ENCODE measurements at places on chromosomes 3 and 15.

- DNase-seq: no peak
These were observed 32.9 kb upstream of the CRTC3 start for GRCh38 chr15:90496791-90497190.

DNA sequence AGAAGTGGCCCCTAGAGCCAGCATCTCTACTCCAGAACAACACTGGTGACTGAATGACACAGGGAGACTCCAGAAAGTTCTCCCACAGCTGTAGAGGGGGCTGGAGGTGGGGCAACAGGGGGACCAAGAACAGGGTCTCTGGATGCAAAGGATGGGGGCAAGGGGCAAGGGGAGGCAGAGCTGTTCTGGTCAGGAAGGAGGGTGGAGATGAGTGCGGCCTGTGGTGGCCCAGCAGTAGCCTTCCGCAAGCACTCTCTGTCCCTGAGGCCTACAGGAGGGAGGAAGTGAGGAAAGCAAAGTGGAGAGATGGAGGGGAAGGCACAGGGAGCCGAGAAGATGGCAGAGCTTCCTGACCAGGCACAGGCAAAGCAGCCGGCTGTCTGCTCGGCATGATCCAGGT is 56.5 kb downstream of the HOMER2 start:
- no peak for DNase-seq

DNA sequence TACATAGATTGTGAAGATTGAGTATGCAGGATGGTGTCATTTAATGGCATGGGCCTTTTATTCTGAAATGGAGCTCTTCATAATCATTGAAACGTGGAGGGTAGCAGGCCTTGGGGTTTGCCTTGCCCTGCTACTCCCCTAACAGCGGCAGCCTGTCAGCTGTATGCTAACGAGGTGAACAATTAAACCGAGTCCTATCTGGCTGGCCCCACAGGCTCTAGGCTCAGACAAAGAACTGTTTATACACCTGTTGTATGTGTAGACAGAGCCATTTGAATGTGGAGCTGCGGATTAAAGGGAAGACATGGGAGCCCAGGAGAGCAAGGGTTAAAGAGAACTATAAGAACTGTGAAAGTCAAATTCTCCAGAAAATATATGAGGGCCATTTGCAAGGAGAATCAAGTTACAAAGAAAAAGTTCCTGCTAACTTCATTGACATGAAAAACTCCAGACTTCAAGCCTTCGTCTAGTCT is 116.7 kb upstream of the CGNL1 start:
- no peak for DNase-seq

DNA sequence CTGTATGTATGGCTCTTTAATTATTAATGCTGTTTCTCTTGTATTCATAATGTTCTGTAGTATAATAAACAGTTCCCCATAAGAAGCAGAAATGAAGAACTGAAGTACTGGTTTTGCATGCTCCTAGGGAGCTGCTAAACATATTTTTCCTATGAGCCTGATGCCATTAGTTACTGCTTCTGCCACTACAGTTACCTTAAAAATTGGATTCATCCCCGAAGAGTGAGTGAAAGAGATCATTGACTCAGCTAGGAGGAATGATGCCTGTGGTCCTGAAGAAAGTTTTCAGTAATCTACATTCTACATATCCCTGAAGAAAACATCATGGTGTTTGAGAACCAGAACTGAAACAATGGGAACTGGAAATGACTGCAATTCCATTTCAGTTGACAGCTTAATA is 37.1 kb upstream of the ST3GAL6 start:
- DNase-seq: no peak

- DNase-seq: no peak
These were observed 26.2 kb downstream of the RARB start for GRCh38 chr3:25454005-25454927.

- no peak for DNase-seq
These were observed 100.0 kb downstream of the HHLA2 start for GRCh38 chr3:108396336-108396735.

- DNase-seq: no peak
These were observed 443.3 kb downstream of the VGLL3 start for GRCh38 chr3:86547692-86548091.

DNA sequence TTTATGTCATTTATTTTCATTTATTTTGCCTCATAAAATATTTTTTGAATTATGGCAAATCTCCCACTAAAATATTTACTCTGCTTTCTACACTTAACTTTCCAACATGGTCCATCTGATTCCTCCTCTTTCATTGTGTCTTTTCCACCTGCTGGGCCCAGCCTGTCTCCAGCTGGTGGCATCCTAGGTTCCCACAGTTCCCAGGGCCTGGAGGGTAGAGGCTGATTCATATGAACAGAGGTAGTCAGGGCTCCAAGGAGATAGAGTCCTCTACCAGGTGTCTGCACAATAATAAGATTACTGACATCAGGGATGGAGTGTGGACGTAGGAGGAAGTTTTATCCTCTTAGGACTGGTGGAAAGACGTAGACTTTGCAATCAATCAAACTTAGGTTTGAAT is 14.3 kb downstream of the ZBTB38 start:
- no peak for DNase-seq

DNA sequence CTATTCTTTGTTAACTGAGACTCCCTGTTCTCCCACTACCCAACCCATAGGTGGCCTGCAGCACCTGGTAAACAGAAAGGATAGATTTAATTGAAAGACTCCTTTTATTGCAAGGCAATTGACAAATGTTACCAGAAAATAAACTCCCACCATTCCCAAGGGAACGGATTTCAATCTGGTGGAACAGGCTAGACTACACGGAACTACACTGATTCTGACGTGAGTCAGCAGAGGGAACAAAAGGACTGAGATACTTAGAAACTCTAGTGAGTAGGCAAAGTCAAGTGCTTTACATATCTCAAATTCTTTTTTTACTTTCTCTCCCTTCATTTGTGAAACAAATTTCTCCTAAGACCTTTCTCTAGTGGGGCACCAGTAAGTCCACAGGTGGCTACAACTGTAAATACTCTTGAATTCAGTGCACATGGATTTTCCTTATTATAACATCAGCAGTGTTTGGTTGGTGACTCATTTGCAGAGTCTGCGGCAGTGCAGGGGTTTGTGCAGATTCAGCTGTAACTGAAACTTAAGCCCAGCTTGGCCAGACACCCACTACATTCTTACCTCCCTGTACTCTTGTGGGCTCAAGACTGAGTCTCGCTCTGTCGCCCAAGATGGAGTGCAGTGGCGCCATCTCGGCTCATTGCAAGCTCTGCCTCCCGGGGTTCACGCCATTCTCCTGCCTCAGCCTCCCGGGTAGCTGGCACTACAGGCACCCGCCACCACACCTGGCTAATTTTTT is 34.3 kb upstream of the PLSCR2 start:
- DNase-seq: no peak

DNA sequence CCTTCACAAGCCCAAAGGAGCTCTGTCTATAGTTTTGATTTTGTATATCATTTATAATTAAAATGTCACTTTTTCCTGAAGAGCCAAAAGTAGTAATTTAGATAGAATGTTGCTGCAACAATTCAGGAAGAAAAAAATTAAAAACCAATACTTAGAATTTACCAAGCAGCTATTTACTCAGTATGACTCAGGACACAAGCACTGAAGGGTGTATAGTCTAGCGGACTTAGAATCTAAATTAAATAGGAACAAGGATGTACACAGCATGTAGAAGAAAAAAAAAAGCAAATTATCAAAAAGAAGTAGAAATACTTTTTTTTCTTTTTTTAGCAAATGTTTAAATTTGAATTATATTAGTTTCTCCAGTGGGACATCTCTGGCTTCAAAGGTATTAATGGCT is 31.6 kb downstream of the PGBD4 start:
- no peak for DNase-seq

- no peak for DNase-seq
These were observed 103.1 kb downstream of the THSD4 start for GRCh38 chr15:71218272-71218805.

- DNase-seq: no peak
These were observed at the start of gene CAV3 for GRCh38 chr3:8733332-8734094. Gene CAV3, plus strand, starts transcription at chr3:8733802. Its CDS starts 75 bp downstream, at chr3:8733877.

- no peak for DNase-seq
These were observed 150.2 kb upstream of the CBLB start for GRCh38 chr3:106018929-106019550.

- no peak for DNase-seq
These were observed 34.9 kb upstream of the GABRB3 start for GRCh38 chr15:26807517-26808427.

GRCh38 chr3:34066328-34066727 is 267.9 kb downstream of the PDCD6IP start:
- DNase-seq: no peak

- DNase-seq: no peak
These were observed 80.5 kb upstream of the NEO1 start for GRCh38 chr15:72971766-72972165.

- no peak for DNase-seq
These were observed 141.5 kb downstream of the GADL1 start for GRCh38 chr3:30752970-30753369.

- DNase-seq: no peak
These were observed 23.1 kb upstream of the CMTM6 start for GRCh38 chr3:32525720-32526119.

- DNase-seq: peak; percentile 26
These were observed 40.1 kb downstream of the CDCP1 start for GRCh38 chr3:45105855-45106671.

DNA sequence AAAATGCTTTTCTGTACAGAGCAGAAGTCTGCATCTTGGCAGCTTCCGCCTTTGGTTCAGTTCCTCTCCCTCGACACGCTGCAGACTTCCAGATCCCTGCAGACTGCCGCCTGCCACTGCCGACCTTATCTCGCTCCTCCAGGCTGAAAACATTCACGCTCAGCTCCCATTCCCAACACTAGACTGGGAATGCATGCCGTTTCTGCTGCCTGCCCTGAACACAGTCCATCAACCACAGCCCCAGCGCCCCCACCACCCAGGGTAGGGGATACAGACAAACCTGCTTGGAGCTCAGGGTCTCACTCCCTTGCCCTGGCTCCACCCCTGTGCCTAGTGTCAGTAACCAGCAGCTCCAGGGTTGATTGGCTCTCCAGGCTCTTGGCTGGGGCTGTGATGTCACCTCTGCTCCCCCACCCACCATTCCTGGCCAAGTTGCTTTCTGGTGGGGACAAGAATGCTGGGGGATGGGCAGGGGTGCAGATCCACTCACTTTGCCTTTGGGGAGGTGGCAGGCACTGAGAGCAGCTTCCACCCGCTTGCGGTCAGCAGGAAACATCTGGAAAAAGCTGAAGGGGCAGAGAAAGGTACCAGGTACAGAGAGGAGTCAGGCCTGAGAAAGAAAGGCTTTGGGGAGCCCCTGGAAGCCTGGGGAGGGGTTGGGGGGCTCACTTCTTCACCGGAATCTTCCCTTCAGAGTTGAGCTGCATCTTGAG is 6.1 kb downstream of the PLCB2 start:
- DNase-seq: no peak

All from stimulated activated CD4-positive, alpha-beta T cell treated with anti-CD3 and anti-CD28 coated beads, Interleukin-12 subunit alpha, Interleukin-12 subunit beta, amount 100 ng/mL, for 4 hours (primary cell).